ENCODE measurements at places on chromosomes 1 and 21.

GRCh38 chr1:97553971-97554370 is 366.9 kb downstream of the DPYD start:
- no peak for DNase-seq

DNA sequence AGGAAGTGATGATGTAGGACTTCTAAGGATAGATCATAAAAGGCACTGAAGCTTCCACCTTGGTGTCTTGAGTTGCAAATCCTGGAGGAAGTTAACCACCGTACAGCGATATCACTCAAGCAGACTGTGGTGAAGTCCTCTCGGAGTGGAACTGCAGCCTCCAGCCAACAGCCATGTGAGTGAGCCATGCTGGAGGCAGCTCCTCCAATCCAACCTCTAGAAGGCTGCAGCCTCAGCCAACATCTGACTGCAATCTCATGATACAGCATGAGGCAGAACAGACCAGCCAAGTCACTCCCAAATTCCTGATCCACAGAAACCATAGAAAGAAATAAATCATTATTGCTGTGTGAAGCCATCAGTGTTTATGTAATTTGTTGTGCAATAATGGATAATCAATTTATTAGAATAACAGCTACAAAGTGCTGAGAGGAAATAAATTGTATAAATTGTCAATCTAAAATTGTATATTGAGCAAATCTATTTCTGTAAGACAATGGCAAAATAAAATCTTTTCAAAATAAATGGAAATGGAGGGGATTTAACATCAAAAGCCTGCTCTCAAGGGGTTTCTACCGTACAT is 65.0 kb downstream of the PRSS38 start:
- DNase-seq = no peak

- no peak for DNase-seq
Observed at GRCh38 chr1:50529510-50529909, 106.3 kb upstream of the DMRTA2 start.

DNA sequence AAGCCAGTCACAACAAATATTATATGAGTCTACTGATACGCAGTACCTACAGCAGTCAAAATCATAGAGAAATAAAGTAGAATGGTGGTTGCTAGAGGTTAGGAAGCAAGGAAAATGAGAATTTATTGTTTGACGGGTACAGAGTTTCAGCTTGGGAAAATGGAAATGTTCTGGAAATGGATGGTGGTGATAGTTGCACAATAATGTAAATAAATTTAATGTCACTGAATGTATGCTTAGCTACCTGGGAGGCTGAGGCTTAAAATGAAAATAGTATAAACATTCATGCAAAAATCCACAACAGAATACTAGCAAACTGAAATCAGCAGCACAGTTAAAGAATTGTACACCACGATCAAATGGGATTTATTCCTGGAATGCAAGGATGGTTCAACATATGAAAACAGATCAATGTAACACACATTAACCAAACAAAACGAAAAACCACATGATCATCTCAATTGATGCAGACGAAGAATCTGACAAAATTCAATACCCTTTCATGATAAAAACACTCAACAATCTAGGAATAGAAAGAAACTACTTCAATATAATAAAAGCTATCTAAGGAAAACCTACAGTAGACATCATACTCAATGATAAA is 10.7 kb downstream of the TUT4 start:
- DNase-seq = no peak

GRCh38 chr1:30274976-30275621 is 448.3 kb downstream of the MATN1 start:
- no peak for DNase-seq

- DNase-seq = no peak
Observed at GRCh38 chr1:162973381-162973795, 95.8 kb upstream of the RGS4 start.

DNA sequence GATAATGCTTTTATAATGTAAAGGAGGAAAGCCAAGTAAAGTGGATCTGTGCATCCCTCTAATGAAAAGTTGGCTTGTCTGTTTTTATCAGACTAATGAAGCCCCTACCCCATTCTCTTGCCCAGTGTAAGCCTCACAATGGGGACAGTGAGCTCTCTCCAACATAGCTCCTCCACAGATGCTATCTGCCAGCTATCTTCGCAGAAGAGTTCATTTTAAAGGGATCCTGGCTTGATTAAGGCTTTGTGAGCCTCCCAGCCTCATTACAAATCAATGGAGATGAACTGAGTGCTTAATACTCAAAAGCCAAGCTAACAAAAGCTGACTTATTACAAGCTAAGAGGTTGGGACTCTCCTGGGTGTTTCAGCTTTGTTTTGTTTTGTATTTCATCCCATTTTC is 514.7 kb downstream of the NUF2 start:
- DNase-seq = no peak

DNA sequence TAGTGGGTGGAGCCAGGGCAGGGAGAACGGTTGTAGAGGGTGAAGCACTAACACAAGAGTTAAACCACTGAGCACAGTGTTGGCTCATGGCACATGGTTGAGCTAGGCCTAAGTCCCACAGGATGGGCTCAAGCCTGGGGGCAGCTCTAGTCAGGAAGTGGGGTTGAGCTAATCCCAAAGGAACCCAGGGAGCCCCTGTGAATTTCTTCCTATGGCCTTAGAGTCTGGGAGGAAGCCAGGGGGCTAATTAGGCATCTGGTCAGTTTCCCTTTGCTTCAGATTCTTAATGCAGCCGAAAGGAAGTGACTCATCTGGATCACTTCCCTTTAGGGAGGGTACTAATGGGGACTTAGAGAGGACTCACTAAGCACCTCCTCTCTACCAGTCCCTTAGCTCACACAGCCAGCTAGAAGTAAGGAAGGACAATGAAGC is 10.1 kb downstream of the CFAP45 start:
- DNase-seq = no peak

- no peak for DNase-seq
Observed at GRCh38 chr21:46156678-46157077, 1.3 kb upstream of the FTCD start.

DNA sequence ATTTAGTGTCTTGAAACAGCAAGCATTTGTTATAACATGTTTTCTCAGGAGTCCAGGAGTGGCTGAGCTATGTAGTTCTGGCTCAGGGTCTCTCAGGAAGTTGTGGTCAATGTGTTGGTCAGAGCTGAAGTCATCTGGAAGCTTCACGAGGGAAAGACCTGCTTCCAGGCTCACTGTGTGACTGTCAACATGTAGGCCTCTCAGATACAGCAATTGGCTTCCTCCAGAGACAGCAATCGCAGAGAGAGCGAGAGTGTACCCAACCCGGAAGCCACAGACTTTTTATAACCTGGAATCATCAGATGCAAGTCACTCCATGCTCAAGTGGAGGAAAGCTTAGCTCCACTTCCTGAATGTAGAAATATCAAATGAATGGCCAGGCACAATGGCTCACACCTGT is 40.9 kb downstream of the TNFRSF9 start:
- DNase-seq = no peak

DNA sequence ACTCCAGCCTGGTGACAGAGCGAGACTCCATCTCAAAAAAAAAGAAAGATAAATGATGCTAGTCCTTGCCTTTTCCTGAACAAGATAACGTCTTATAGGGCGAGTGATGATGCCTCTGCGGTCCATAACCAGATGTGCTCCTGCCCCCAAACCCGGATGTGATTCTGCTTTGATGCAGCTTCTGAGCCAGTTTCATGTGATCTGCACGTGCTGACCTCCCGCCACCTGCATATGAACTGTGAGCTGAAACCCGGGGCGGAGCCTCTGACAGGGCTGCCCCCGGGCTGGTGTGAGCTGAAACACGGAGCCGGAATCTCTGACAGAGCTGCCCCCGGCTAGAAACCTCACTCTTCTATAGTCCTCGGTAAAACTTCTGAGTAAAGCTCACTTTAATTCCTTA is 1.3 kb downstream of the KRTAP12-4 start:
- no peak for DNase-seq

GRCh38 chr1:18951416-18951815 is 5.1 kb downstream of the IFFO2 start:
- DNase-seq = peak; percentile 33

Measured in activated CD4-positive, alpha-beta T cell treated with anti-CD3 and anti-CD28 coated beads, Interleukin-2, amount 10 ng/mL, durations not matched to agents 7 days and 5 days (primary cell).